ENCODE measurements at places on chromosomes 16 and 17.

DNA sequence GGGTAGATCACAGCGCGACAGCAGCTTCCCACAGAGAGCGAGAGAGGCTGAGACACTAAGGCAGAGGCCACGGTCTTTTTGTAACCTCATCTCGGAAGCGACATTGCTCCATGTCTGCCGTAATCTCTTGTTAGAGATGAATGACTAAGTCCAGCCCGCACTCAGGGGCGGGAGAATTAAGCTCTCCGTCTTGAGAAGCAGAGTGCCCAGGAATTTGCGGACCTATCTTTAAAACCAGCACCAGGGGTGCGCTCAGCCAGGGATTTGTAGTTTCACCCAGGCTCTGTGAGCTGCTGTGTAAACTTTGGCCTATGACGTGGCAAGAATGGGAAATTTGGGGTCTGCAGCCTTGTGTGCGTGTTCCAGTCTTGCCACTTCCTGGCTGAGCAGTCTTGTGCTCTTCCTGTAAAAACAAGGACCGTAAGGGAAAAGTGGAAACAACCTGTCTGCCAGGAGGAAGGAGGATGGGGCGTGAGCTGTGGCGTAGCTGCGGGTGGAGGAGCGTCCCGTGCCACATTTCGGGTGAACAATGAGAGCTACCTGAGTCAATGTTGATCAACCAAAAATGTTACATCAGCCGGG lies 16.0 kb upstream of the JPH3 start:
- no peak for DNase-seq

- no peak for DNase-seq
Observed at GRCh38 chr16:87344931-87345631, 27.9 kb upstream of the C16orf95 start.

- peak; percentile 19 for DNase-seq
Observed at GRCh38 chr17:3335876-3336275, 37.7 kb upstream of the OR3A1 start.

GRCh38 chr17:17420082-17420481 lies 56.7 kb upstream of the MED9 start:
- DNase-seq, result no peak

DNA sequence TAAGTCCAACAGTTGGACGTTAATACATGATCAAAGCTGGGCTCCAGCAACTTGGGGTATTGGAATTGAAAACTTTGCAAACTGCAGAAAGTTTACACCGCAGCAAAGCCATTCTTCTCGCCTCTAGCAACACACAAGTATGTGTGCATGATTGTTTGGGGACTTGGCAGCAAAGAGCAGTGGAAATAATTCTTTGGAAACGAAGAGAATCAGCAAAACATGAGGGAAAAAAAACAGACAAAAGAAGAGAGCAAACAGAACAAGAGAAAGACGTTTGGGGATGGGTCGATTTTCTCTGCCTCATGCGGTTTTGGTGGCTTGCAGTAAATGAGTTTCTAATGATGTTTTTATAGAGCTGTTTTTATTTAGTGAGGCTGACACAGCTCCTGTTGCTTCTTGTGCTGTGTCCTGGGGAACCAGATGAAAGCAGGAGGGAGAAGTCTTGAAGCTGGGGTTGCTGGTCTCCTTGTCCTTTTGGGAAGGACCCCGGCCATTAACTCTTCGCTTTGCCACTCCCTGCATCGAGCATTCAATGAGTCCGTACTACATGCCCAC lies 502.9 kb downstream of the GRIN2A start:
- DNase-seq, result peak; percentile 7

DNA sequence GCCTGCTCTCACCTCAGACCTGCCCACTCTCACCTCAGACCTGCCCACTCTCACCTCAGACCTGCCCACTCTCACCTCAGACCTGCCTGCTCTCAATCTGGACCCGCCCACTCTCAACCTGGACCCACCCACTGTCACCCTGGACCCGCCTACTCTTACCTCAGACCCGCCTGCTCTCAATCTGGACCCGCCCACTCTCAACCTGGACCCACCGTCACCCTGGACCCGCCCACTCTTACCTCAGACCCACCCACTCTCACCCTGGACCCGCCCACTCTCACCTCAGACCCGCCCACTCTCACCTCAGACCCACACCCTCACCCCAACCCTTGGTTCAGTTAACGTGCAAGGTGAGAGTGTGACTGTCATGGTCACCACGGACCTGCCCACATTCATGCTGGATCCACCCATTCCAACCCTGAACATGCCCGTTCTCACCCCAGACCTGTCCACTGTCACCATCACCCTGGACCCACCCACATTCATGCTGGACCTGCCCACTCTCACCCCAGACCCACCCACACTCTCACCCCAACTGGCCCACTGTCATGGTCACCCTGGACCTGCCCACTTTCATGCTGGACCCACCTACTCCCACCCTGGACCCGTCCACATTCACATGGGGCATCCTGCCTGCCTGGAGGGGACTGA lies 31.2 kb upstream of the ENPP7 start:
- DNase-seq, result no peak

DNA sequence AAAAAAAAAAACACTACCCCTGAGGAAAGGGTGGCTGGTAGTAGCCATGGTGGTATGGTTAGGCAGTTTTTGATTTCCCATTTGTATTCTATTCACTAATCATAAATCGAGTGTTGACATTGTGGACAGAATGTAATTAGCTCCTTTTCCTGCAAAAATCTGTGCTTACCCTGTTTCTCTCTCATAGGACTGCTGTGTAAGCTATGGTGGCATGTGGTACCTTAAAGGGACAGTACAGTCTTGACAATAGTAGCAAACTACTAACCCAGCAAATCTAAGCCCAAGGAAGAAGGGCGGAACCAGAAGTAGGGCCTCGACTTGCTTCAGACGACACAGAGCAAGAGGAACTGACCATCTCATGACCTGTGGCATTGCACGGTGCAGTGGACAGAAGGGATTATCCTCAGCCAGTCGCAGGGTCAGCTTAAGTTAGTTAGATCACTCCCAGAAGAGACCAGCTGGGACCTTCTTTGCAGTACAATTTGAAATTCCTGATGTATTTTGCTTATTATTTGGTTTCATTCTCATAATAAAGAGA lies 36.3 kb downstream of the POLR3E start:
- DNase-seq, result peak; percentile 45

- DNase-seq, result no peak
Observed at GRCh38 chr17:80527016-80527645, 17.5 kb upstream of the RPTOR start.

GRCh38 chr16:30010844-30011713 lies at the start of gene DOC2A:
TSS of gene DOC2A (minus strand) at chr16:30011027. CDS start at chr16:30010222, 805 bp downstream.
- no peak for DNase-seq

DNA sequence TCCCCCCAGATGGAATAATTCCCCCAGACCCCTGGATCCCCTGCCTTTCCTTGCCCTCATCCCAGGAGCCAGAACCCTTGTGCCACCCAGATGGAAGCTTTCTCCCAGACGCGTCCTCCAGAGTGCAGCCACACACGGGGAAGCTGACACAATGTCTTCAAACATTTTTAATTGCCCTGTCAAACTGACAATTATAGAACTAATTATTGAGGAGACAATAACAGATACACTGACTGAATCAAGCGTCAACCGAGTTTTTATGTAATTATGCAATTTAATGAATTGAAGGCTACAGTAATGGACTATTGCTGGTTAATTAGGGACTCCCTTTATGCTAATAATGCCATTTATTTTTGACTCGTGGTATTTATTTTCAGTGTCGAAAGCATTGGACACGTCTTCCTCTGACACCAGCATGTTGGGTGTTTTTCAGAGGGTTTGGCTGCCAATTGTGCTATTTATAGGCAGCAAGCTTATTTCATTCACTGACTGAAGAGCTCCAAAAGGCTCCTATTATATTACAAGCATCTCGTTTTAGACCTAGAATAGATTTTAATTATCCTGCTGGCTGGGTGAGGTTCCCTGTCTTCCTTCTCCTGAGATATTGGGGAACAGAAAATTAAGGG lies 298.2 kb upstream of the C16orf82 start:
- DNase-seq, result peak; percentile 24

DNA sequence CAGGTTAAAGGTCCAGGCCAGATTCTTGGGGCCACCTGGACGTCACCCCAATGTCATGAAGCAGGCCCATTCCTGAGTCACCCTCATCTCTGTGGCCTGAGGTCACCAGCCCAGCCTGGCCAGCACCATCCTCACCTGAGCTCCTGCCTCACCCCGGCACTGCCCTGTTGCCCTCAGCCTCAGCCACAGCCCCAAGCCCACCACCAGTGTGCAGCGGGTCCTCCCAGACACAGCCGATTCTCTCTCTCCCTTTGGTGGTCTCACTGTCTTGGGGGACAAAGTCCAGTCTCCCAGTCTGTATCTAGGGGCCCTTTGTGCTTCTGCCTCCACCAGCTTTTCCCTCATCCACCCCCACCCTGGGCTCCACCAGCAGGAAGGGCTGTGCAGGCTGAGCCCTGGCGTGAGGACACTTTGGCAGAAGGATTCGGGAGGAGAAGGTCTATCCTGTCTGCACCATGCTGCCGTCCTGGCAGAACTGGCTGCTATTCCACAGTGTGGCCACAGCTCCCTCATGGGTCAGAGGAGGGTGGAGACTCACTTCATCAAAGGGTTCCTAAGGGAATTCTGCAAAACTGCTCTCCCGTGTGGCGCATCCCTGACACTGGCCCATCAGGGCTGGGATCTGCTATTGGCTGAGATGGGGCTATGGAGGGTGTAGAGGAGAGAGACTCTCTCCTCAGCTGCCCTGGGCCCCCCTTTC lies 64.3 kb downstream of the PRMT7 start:
- no peak for DNase-seq

DNA sequence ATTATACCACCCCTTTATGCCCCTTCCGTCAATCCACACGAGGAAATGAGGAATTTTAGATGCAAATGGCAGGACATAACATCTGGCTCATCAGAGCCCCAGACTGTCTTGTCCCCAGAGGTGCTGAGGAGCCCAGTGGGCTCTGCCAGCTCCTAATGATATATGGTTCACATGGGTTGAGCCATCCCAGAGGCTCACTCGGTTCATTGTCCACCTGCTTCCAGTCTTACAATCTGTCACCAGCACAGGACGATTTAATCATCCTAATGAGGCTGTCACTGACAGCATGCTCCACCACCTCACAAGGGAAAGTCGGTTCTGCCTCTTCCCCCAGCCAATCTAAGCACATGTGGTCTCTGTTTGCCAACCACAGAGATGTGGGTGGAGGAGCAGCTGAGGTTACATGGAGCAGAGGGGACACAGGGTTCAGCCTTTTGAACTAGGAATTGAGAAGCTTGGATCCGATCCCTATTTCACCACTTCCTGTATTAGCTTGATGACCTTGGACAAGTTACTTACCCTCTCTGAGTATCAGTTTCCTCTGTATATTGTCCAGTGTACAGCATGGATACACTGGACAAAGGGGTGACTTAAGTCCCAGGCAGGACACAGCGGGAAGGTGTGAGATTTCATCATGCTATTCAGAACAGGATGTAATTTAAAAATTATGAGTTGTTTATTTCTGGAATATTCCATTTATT lies 27.0 kb upstream of the DHX8 start:
- DNase-seq, result no peak

- DNase-seq, result peak; percentile 90
Observed at GRCh38 chr16:55370762-55371482, 46.9 kb downstream of the IRX6 start.

- DNase-seq, result no peak
Observed at GRCh38 chr16:84329843-84330684, 35.4 kb downstream of the WFDC1 start.

DNA sequence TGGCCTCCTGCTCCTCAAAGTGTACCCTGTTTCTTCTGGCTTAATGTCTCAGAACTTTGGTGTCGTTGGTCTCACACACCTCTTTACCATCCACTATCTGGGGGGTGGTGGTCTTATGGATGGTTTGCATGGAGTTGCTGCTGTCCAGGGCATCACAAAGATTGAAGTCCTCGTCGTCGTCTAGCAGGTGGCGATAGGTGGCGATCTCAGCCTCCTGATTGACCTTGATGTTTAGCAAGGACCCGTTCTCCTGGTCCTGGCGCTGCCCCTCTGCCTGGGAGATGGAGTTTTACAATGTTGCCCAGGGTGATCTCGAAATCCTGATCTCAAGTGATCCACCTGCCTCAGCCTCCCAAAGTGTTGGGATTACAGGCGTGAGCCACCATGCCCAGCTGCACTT lies 31.1 kb upstream of the HELZ start:
- no peak for DNase-seq

GRCh38 chr17:79866791-79867518 lies 27.7 kb upstream of the CBX4 start:
- no peak for DNase-seq

DNA sequence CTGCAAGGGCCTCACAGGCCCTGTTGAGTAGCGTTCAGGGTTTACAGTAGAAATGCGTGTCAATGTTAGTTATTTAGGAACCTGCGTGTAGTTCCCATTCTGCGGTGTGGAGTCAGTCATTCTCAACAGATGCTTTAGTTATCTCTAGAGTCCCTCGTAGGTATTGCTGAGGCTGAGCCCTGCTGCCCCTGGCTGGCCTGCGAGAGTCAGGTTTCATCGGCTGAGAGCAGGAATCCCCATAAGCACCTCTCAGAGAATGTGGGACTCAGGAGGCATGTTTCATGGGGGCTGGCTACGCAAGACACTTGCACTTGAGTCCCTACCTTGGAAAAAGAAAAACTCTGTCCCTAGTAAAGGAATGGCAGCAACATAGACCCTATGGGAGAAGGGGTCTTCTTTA lies 347.5 kb upstream of the ASIC2 start:
- no peak for DNase-seq

DNA sequence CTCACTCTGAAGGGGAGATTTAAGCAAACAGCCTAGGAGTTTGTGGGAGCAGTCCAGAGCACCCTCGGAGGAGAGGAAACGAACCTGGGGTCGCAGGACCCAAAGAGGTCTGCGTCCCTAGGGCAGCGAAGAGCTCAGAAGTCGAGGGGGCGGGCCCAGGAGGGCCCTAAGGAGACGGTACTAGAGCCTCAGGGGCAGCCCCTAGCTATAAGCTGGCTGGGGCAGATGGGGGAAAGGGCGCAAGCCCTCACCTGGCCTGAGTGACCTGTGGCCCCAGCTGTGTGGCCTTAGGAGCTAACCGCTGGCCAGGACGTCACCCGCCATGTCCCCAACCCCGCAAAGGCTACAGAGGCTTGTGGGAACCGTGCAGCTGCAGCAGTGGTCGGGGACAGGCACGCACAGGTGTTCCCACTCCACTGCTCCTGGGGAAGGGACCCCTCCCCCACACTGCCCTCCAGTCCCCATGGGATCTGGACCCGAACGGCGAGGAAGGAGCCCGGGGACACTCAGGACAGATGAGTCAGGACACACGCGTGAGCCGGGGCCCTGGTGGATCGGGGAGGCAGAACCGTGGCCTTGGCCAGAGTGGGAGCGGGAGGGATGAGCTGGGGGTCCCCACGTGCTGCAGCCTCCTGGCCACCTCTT lies 2.0 kb upstream of the CTRB2 start:
- no peak for DNase-seq

- DNase-seq, result no peak
Observed at GRCh38 chr17:15264542-15264941, 584 bp downstream of the PMP22 start.

DNA sequence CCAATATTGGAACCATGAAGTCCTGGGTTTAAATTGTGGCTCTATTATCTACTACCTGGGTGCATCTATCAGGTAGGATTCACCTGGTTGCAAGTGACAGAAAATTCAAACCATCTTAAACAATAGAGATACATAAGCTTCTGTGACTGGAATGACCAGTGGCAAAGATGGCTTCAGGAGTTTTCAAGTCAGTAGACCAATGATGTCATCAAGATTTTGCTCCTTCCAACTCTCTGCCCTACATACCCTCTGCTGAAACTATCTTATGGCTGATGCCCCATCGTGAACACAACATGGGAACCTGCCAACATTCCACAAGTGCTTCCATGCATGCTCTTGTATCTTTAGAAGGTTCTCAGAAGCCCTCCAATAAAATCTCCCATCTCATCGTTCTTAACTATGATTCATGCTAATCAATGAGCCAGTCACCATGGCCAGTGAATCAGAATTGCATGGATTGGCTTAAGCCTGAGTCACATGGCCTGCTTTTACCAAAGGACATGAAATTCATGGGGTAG lies 180.9 kb downstream of the GRIN2A start:
- DNase-seq, result no peak

All from Ammon's horn (tissue), 1 donor.